Stimulated activated CD8-positive, alpha-beta memory T cell treated with anti-CD3 and anti-CD28 coated beads, Interleukin-12 subunit alpha, Interleukin-12 subunit beta, amount 100 ng/mL, for 1 hour (primary cell): ENCODE measurements at places on chromosomes 2 and 18.

GRCh38 chr2:28538134-28538533 is 42.3 kb downstream of the PLB1 start:
- DNase-seq, result no peak

GRCh38 chr2:2399396-2399795 is 68.3 kb upstream of the MYT1L start:
- DNase-seq, result no peak

GRCh38 chr2:138500592-138501424 is 762 bp upstream of the SPOPL start:
- no peak for DNase-seq

DNA sequence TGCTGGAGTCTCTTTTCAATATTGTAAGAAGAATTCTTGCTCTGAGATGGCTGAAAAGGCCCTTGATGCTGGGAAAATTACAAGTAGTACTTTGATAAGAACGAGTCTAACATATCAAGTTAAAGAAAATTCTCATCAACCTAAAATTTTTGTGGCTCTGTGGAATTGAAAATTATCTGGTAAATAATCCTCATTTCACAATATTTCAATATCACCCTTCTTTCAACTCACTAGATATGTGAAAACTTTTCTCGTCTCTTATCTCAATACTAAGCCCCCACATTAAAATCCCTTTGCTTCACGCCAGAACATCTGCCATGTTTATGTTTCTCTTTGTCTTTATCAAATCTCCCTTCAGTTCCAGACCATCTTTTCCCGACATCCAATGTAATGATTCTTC is 448.8 kb downstream of the ZNF516 start:
- no peak for DNase-seq

GRCh38 chr2:239973386-239973785 is 51.8 kb downstream of the NDUFA10 start:
- no peak for DNase-seq

DNA sequence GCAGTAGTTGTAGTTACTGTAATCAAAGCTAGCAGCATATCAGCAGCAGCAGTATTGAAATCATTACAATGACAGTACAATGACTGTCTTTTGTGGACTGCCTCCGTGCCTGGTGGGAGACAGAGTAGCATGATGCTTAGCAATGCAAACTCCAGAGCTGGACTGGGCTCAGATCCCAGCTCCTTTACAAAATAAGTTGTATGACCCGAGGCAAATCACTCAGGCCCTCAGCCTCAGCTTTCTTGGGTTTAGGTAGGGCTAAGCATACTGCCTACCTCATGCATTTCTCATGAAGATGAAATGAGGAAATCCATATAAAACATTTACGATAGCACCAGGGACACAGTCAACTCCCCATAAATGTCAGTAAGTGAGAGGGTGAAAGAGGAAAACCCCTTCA is 170.7 kb downstream of the TTC32 start:
- no peak for DNase-seq

DNA sequence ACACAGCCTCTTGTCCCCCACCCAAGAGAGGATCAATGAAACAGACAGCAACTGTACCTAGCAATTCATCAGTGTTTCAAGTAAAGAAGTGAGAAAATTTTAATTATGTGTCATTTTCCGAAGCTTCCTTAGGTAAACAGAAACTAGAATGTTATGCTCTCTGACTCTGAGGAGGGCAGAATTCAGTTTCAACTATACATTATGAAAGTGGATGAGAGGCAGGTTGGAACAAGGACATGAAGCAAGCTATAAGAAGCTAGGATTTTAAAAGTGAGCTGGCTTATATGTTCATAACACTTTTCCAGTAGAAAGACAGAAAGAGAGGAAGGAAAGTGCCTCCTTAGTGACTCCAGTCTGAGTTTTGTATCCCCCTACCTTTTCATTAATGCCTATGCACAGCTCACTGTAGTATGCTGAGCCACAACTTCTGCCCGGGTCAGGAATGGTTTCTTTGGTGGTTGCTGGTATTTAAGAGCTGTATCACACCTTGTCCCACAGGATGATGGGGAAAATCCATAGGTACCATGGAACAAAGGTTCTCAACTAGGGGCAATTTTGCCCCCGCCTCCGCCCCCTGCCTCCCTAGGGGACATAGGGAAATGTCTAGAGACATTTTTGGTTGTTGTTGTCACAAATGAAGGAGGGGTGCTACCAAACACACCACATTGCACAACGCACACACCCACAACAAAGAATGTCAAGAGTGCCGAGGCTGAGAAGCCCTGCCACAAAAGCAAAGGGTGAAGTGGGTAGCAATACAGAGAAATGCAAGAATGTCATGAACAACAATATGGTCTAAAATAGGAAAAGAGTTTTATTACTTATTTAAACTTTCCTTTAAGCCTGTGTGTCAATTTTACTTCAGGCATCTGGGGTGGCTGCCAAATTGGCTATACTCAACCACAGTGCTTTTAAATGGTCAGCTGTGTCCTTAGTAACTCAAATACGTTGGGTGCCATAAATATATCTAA is 161.0 kb upstream of the ZFP36L2 start:
- DNase-seq, result no peak

DNA sequence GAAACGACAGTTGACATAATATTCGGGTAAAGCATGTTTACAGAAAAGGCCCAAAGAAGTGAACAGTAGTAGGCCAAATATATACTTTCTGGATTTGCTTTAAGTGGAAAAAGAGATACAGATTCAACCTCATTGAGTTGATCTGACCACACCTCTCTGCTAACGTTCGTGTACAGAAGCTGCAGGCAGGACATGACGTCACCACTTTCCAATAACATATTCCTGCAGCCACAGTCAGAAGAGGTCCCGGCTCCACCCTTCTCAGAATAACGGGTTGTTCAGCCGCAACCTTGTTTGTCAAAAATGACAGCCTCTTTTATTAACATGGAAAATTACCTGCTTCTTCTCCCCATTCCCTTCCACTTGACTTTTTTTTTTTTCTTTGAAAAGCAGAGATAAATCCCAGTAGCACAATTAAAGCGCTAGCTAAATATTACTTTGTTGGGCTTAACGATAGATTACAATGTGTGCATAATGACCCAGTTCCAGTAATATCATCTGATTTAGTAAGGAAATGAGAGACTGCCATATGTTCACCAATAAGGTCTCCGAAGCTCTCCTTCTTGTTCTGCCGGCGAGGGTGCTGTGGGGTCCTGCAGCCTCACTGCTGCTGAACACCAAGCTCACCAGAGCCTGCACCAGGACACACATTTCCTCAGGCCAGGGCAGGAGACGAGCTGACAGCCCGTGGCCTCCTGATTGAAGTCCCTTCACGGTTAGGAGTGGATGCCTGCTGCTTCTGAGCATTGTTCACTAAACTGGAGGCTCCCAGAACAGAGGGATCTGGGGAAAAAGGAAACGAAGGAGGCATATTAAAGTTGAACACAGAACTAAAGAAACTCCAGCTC is 451.0 kb upstream of the SALL3 start:
- no peak for DNase-seq

DNA sequence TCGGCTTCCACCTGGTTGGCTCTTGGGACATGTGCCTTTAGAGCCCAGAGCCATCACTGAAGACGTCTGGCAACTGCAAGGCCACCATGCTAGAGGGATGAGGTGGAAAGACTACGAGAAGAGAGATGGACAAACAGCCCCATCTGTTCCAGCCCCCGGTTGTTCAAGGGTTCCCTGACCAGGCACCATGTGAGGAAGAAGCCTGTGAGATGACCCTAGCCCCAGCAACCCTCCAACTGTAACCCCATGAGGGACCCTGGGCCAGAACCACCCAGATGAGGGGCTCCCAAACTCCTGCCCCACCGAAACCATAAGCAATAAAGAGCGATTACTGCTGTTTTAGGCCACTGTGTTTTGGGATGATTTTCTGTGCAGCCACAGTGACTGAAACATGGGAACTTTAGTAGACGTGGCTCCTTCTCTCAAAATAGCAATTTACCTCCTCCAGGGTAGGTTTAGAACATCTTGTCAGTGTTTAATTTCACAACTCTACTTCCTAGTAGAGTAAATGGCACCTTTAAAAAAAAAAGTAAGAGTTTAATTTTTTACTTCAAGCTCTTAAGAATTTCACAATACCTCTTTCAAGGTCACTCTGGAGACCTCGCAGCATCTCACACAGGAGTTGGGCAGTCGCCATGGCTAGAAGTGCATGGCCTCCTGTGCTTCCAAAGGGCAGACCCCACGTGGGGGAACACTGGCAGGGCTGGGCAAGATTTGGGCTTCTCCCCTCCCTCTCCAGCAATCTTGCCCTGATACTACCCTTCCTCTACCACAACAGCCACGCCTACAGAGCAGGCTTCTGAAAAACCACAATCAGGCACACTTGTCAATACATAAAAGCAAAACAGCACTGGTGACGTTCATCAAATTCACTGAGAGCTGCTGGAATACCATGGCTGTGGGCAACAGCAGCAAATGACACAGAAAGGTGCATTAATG is 48.8 kb downstream of the TMEM163 start:
- peak; percentile 21 for DNase-seq

DNA sequence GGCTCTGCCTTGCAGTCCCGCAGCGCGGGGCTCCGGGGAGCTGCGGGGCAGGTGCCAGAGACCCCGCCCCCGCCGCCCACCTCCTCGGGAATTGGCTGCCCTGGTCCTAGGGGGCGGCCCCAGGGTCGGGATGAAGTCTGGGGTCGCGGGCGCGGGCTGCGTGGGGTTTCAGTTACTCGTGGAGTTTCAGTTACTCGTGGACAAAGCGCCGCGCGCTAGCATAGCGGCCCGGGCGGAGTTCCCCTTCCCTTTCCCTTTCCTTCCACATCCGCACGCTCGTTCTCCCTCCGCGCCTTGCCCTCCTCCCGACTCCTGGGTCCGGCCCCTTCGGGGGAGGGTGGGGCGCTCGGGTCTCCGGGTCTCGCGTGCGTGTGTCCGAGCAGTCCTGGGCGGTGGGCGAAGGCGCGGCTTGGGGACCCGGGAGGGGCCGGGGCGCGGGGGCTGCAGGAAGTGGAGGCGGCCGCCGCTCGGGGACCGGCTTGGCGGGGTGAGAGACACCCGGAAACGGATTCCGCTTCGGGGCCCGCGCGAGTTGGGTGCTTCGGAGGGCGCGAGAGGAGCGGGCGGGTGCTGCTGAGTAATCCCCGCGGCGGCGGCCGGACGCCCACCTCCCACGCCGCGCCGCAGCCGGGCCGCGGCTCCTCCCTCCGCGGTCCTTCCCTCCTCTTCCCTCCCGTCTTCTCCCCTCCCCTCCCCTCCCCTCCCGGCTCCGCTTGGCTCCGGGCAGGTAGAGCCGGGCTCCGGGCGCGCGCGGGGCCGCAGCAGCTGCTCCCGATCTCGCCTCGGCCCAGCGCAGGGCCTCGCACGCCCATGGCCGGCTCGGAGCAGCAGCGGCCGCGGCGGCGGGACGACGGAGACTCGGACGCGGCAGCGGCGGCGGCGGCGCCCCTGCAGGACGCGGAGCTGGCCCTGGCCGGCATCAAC is at the start of gene TTC39C:
TSS of gene TTC39C (plus strand) at position 693 of the 924 bp plus-strand sequence. CDS start at position 811, 118 bp downstream.
- peak; percentile 68 for DNase-seq

DNA sequence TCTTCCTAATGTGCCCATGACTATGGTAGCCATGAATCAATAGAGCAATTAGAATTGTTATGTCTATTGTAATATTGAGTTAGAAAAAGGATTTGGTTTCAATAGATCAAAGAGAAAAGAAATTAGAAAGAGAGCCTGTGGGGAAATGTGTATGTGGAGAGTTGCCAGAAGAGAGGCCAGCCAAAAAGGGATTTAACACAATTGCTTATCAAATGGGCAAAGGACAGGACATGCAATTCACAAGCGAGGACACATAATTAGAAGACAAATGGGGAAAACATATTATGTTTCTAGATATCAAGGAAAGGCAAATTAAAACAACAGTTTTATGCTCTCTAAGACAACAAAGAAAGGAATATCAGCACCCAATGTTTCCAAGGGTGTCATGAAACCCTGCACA is 403.2 kb upstream of the KLHL29 start:
- DNase-seq, result no peak

GRCh38 chr2:126707941-126708340 is 52.0 kb downstream of the GYPC start:
- DNase-seq, result no peak

DNA sequence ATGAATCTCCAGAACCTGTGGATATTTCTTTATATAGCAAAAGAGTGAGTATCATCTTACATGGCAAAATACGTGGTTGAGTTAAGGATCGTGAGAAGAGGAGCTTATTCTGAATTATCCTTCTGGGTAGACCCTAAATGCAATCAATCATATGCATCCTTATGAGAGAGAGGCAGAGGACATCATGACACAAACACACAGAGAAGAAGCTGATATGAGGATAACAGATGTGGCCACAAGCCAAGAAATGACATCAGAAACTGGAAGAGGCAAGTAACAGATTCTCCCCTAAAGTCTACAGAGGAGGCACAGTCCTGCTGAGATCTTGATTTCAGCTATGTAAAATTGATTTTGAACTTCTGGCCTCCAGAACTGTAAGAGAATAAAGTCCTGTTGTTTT is 730.2 kb upstream of the ZNF804A start:
- DNase-seq, result no peak

GRCh38 chr2:3173031-3173430 is 204.6 kb downstream of the EIPR1 start:
- no peak for DNase-seq

- no peak for DNase-seq
These were observed 145.9 kb upstream of the COPS8 start for GRCh38 chr2:236939721-236940231.

DNA sequence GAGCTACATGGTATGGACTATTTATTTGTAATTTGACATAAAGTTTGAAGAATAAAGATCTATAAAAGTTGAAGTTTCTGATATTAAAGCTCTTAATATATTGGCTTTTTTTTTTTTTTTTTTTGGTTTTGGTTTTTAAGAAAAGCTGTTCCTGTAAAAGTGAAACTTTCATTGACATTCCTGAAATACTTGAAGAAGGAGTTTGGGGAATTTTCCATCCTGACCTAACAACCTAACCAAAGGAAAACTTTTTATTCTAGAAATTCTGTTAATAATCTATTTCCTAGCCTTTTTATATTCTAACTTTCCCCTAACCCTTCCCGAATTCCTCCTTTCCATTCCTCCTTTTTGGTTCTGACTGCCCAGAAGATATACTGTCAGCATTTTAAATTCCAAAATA is 83.7 kb downstream of the ACSL3 start:
- DNase-seq, result no peak

GRCh38 chr18:59907660-59908059 is 7.9 kb downstream of the PMAIP1 start:
- no peak for DNase-seq

DNA sequence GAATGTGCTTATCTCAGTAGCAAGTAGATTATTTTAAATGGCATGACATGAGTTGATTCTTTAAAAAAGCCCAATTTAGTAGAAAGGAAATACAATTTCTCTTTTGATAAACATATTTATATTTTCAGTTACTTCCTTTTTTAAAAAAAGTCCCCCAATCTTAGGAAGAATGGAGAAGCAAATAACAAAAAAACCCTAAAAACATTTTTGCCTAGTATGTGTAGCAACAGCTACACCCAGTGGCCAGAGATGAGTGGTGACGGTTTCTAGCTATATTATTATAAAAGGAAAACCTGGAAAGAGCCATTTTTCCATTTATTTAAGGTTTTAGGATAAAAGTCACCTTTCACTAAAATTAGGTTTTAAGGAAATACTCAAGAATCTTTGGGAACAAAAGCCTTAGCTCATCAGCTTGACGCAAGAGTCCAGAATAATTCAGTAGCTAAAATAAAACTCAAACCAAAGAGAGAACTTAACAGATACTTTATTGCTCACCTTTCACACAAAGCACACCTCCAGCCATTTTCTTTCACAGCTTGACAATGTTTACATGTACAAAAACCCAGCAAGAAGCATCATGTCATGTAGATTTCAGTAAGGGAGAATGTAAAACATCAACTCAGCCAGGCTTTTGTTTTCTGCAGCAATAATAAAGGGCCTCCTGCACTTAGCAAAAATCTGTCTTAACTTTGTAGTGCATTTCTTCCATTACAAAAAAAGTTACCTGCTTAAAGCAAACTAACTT is 15.7 kb downstream of the FAM98A start:
- DNase-seq, result peak; percentile 5

- no peak for DNase-seq
These were observed 16.2 kb downstream of the SLC25A52 start for GRCh38 chr18:31744321-31745067.
